ENCODE measurements at places on chromosomes 4 and X.

GRCh38 chr4:128780688-128781087 is 28.8 kb upstream of the JADE1 start:
- DNase-seq: no peak

DNA sequence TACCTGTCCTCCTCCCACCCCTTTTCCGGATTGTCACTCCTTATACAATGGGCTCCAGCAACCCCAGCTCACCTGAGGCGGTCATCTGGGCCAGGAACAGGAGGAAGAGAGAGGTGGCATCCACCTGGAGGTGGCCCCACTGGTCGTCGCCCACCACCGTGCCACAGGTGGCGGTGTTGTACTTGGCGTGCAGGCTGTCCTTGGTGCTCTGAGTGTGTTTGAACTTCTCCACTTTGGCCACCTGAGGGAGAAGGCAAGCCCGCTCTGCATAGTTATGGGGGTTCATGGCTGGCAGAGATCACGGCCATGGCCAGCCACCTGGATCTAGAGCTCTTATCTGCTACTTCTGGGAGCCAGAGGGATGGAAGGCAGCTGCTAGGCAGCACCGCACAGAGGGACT is 32.9 kb downstream of the PHKA2 start:
- DNase-seq: no peak

DNA sequence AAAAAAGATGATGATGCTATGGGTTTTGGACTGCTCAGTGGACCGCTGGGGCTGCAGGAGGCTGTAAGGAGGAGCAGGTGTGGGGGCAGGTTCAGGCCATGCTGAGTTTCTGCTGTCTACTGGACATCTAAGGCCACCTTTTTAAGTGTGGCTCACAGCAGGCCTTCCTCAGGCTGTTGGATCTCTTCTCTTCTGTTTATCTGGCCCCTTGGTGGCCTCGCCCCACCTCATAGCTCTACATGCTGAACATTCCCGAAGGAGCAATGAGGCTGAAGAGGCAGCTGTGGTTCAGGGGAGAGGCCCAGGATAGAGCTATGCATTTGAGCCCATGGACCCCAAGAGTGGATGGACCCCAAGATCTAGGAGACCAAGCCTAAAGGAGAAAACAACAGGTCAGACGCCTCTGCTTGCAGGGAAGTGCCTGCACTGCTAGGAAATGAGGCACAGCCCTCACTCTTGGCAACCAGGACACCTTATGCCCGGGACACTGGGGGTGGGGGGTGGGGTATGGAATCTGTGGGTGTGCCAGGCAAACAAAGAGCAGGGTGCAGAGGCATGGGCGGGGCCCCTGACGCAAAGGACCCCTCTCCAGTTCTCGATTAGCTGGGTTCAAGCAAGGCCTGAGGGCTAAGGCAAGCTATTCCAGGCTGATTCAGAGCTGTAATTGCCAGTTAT is 168.9 kb downstream of the BCOR start:
- DNase-seq: no peak

- no peak for DNase-seq
These were observed 1189.6 kb downstream of the PCDH18 start for GRCh38 chr4:136342666-136343065.

DNA sequence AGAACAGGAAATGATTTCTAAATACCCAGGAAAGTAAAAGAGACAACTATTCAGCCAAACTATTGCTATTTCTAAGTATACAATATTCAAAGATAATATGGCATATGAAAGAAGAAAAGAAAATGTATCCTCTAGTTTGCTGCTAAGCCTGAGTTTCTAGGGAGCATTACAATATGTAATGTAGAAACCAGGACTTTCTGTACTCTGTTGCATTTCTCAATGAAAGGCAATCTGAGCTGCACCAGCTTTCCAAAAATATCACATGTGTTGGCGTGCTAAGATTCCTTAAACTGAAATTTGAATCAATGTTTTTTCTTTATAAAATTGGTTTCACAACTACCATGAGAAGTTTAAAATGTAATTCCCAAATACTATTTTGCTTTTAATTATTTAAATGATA is 129.6 kb downstream of the ANK2 start:
- no peak for DNase-seq

All from spinal cord (tissue), 10 donors.